ENCODE measurements at places on chromosomes 7 and 10.

- DNase-seq = no peak
These were observed 14.4 kb downstream of the PDIA4 start for GRCh38 chr7:149013876-149014275.

DNA sequence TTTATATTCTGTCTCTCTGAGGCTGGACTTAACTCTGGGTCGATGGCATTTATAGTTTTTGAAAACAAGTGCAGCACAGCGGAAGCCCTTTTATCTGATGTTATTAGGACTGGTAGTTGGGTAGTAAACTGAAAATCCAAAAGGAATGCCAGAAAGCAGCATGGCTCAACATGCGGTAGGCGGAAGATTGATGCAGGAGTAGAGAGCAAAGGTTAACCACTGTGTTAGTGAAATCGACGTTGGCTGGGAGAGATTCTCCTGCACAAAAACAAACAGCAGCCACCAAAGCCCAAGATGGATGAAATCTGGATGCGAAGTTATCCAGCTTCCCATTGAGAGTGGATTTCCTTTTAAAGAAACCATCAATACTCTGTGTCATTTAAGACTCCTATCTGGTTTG is 54.5 kb upstream of the EMX2 start:
- no peak for DNase-seq

DNA sequence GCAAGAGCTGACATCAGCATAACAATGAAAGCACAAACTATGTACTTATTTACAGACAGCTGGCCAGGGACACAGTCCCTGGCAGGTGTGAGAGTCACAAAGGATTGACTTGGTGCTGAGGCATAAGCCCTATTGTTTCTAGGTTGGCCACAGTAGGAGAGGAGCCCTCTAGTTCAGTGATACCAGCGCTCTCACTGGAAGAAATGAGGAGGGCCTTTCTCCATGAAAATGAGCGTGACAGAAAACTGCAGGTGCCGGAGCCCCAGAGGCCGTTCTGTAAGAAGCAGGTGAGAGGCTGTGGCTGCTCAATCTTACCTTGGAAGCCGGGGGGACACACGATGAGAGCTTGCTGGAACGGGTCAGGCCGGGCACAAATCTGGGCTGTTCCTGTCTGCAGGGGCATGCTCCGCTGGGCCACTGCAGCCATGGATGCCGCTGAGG is 90.5 kb downstream of the CLEC2L start:
- DNase-seq = no peak

GRCh38 chr10:30057894-30058556 is 1.4 kb downstream of the JCAD start:
- no peak for DNase-seq

- DNase-seq = no peak
These were observed 227.5 kb downstream of the THSD7A start for GRCh38 chr7:11604505-11604904.

- no peak for DNase-seq
These were observed 4.7 kb downstream of the ZDHHC6 start for GRCh38 chr10:112442063-112442462.

DNA sequence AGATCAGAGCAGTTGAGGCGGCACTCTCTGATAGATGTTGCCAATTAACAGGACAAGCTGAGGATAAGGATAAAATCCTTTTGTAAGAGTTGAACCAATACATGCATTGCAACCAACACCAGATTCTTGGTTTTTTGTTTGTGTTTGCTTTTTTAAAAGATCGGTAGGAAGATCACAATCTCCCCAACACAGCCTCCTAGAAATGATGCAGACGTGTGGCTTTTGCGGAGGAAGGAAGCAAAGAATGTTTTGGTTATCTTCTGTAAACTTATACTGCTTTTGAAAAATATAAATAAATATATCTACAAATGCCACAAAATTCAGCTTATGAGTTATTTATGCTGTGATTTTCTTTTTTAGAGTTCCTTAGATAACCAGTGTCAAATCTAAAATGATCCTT is 35.5 kb downstream of the PIK3AP1 start:
- no peak for DNase-seq

GRCh38 chr7:71886046-71886445 is 526.1 kb downstream of the CALN1 start:
- no peak for DNase-seq

DNA sequence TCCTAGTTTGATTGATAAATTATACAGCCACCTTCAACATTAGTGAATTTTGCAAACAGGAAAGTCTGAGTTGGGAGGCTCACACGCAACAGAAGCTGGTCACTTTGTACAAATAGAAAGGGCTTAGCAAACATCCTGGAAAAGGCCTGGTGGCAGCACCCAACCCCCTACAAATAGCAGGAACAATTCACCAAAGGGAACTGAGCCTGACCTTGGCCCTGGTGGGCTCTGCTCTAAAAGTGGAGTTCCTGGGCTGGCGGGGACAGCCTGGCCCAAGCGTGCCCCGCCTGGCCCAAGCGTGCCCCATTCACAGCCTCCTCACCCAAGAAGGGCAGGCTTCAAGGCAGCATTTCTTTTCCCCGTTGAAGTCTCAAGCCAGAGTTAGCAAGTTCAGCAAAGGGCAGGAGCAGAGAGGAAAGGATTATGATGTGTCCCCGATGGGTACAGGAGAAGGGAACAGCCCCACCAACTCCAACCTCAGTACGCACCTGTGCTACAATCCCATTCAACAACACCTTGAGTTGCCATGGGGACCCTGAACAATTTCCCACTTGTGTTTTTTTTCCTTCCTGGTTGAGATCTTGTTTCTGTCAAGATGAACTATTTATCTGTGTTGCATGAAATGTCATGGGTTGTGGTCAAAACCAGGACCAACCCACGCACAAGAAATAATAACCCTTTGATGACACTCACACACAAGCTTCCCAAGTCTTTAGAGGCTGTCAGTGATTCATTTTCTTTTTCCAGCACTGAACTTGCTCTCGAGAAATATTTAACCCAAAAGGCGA is 43.4 kb downstream of the RGS10 start:
- no peak for DNase-seq

- DNase-seq = no peak
These were observed 755 bp downstream of the FAM171A1 start for GRCh38 chr10:15370212-15370855.

Data from AG04449 (cell line).